HFFc6 (cell line): ENCODE measurements at places on chromosomes 7 and 10. TPM values are rescaled to one million over a fixed set of nuclear protein-coding genes. Genes with fewer than 3 reads are reported as not detected.
A peak's percentile ranks its signal among the peaks of the same experiment; 100 is the strongest.

DNA sequence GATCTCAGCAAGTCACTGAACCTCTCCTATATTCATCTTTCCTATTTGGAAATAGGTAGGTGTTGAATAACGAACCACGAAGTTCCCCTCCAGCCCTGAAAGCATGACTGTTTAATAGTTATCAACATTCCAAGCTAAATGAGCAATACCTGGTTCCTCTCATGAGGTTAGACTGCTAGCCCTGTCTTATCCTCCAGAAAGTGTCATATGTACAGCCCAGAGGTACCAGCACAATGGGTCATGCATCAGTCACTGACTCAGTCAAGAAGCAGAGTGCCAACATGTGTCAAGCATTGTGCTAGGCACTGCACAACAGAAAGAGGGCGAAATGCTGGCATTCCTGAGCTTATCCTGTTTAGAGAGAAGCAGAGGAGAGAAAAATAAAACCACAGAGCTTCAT, 70.0 kb downstream of the AMPH start:
- no peak overlapping the region; the same call in 1 of the 2 replicates for H3K27ac ChIP-seq
- no peak overlapping the region for H3K4me3 ChIP-seq
- no peaks in the 10 kb centered on the region for H3K36me3 ChIP-seq

DNA sequence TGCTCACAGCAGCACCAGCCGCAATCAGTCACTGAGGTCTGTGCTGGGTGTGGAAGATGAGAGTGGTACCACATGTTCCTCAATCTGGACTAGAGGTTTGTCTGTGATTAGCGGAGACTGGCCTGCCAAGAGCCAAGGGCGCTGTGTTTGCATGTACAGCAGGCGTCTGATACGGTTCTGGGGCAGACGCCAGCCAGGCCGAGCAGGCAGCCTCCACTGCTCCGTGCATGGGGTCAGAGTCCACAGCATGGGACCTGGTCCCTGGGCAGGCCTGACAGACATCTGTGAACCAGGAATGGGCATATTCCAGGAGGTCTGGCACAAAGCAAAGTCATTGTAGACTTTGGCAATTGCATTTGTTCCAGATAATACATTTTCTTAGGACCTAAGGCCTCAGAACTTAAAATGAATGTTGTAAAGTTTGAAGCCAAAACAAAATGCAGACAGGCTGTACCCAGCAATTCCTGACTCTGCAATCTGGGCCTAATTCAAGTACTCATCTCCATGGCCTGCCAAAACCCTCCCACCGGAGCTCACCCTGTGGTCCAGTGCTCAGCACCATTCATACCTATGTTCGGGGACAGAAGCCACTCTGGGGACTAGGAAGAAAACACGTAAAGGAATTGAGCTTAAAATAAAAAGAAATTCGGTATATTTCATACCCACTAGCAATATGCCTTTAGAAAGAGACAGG, 50.0 kb upstream of the FAM20C start:
- H3K4me1 ChIP-seq = no peaks in the 10 kb centered on the region
- no peak overlapping the region for H3K4me3 ChIP-seq
- H3K36me3 ChIP-seq = no peaks in the 10 kb centered on the region; the same call in 1 of the 2 replicates
- no peak for DNase-seq

DNA sequence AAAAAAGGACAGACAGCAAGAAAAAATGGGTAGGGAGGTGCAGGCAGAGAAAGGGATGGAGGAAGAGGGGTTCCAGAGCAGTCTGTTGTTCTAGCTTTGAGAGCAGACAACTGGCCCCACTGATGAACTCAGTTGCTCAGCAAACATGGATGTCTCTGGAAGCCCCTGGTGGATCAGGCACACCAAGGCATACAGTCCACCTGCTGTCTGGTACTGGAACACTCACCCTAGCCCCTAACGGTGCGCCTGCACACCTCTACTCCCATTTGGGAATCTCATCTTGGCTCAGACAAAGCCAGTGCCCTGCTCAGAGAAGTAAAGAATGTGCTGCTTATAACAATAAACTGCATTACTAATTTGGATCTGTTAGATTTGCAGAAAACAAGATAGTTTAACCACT, 7.7 kb downstream of the MACROH2A2 start:
- H3K27ac ChIP-seq = no peak overlapping the region
- no peak for DNase-seq
- H3K36me3 ChIP-seq = no peaks in the 10 kb centered on the region
- no peak overlapping the region for H3K4me3 ChIP-seq
- H3K4me1 ChIP-seq = no peaks in the 10 kb centered on the region

GRCh38 chr7:84144480-84144879, 50.1 kb downstream of the SEMA3A start:
- no peaks in the 10 kb centered on the region; the same call in 1 of the 2 replicates for H3K27me3 ChIP-seq
- peaks cover 62% of the 10 kb centered on the region for H3K4me1 ChIP-seq
- peak overlapping the region; percentile 9; the same call in 1 of the 2 replicates for H3K27ac ChIP-seq
- no peak overlapping the region for H3K4me3 ChIP-seq
- H3K36me3 ChIP-seq = peaks cover 5% of the 10 kb centered on the region

GRCh38 chr7:2825559-2826227, 18.4 kb downstream of the GNA12 start:
- DNase-seq = no peak
- peaks cover 34% of the 10 kb centered on the region for H3K36me3 ChIP-seq
- H3K27ac ChIP-seq = peak overlapping the region; percentile 21; the same call in 1 of the 2 replicates
- no peaks in the 10 kb centered on the region for H3K27me3 ChIP-seq
- peaks cover 80% of the 10 kb centered on the region for H3K4me1 ChIP-seq
- no peak overlapping the region for H3K4me3 ChIP-seq

STEAP2 gene
- total RNA-seq = 12.7 to 18.1 TPM (median 16.3 TPM) in 3 replicates

P4HA1 gene
- 121 to 179 TPM (median 157 TPM) in 3 replicates for total RNA-seq

MOGAT3 gene
- not detected in 3 replicates for total RNA-seq

OPN4 gene
- total RNA-seq = not detected in 3 replicates
